Activated CD8-positive, alpha-beta T cell treated with anti-CD3 and anti-CD28 coated beads for 36 hours (primary cell): ENCODE measurements at places on chromosomes 2 and 18. TPM values are rescaled to one million over a fixed set of nuclear protein-coding genes. Genes with fewer than 3 reads are reported as not detected.

GRCh38 chr2:31202041-31202440 lies 15.3 kb downstream of the CAPN14 start:
- no peak overlapping the region for H3K27ac ChIP-seq
- no peaks in the 10 kb centered on the region for H3K27me3 ChIP-seq
- no peaks in the 10 kb centered on the region for H3K36me3 ChIP-seq
- no peaks in the 10 kb centered on the region for H3K4me1 ChIP-seq

- no peak overlapping the region for H3K27ac ChIP-seq
- peaks cover 17% of the 10 kb centered on the region for H3K27me3 ChIP-seq
- DNase-seq = no peak
- no peaks in the 10 kb centered on the region for H3K4me1 ChIP-seq
- no peaks in the 10 kb centered on the region for H3K36me3 ChIP-seq
These were observed 159.3 kb downstream of the FAM124B start for GRCh38 chr2:224242561-224242960.

Gene GALNT3
- total RNA-seq = 1.9 TPM

Gene GCG
- not detected for total RNA-seq

Gene UNC80
- total RNA-seq = not detected
